ENCODE measurements at places on chromosomes 1 and 21.

- no peak for DNase-seq
These were observed 55.8 kb downstream of the SLC9A1 start for GRCh38 chr1:27099135-27099586.

- no peak for DNase-seq
These were observed at the start of gene RHBG for GRCh38 chr1:156368889-156369684. Gene RHBG (plus strand): TSS chr1:156369211. CDS start chr1:156369250, 39 bp downstream.

DNA sequence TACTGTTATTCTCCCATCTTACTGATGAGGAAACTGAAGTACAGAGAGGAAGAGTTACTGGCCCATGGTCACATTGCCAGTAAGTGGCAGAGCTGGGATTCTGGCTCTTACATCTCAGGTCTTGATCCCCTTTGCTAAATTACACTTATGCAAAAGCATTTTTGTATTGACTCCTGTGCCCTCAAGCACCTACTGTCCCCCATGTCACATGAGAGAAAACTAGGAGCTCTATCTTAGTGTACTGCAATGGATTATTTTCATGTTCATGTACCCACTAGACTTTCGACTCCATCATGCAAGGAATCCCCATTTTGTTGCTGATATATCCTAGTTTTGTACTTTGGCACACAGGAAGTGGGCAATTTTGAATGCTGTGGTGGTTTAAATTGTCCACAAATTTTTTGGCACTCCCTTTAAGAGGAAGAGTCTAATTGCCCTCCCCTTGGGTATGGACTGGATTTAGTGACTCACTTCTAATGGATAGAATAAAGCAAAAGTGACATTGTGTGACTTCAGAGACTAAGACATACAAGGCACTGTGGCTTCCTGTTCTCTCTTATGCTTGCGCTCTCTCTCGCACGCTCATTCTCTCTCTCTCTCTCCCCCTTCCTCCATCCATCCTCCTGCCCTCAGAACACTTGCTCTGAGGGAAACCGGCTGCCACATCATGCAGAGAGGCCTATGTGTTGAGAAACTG is 43.5 kb upstream of the JAK1 start:
- no peak for DNase-seq

DNA sequence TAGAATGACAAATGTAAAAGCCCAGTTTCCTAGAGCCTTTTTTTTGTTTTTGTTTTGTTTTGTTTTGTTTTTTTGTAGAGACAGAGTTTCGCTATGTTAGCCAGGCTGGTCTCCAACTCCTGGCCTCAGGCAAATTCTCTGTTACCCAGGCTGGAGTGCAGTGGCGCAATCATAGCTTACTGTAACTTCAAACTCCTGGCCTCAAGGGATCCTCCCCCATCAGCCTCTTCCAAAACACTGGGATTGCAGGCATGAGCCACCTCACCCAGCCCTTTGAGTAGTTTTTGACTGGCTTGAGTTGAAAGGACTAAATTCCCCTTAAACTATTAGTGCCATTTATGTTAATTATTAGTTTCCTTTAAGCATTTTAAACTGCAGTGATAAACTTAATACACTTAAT is 28.8 kb upstream of the ZBTB18 start:
- DNase-seq, result no peak

- DNase-seq, result no peak
These were observed 3.7 kb downstream of the NES start for GRCh38 chr1:156673387-156674121.

DNA sequence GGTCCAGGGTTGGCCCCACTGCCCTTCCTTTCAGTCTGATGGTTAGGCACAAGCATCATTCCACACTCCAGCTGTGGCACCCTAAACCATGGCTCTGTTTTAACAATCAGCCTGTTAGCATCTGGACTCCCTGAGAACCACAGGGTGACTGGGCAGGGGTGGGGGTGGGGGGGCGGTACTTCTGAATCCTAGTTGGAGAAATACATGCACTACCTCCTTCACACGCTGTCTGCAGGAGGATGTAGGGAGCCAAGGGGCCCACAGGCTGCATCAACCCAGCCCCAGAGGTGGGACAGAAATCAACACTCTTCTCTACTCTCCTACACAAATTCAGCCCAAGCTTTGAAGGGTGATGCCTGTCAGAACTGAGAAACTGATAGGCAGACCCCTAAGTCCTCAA is 23.8 kb downstream of the DDX20 start:
- DNase-seq, result no peak

- DNase-seq, result no peak
These were observed 405.0 kb downstream of the MATN1 start for GRCh38 chr1:30318413-30318812.

DNA sequence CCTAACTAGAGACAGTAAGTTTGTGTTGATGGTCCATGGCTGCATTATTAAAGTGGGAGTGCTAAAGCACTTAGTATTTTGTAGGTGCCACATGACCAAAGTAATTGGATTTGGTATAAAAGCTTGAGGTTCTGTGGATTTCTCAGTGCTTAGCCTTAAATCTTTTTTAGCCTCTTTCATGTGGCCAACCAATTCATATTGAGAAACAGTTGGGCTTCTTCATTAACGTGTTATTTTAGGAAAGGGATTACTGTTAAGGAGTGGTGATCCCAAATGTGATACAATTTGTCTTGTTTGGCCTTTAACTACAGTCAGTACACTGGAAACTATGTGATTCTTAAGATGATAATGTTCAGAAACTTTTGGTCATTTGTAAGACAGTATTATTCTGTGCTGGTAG is 25.5 kb downstream of the MAN1A2 start:
- no peak for DNase-seq

- no peak for DNase-seq
These were observed 2.1 kb downstream of the DYRK1A start for GRCh38 chr21:37368541-37369279.

DNA sequence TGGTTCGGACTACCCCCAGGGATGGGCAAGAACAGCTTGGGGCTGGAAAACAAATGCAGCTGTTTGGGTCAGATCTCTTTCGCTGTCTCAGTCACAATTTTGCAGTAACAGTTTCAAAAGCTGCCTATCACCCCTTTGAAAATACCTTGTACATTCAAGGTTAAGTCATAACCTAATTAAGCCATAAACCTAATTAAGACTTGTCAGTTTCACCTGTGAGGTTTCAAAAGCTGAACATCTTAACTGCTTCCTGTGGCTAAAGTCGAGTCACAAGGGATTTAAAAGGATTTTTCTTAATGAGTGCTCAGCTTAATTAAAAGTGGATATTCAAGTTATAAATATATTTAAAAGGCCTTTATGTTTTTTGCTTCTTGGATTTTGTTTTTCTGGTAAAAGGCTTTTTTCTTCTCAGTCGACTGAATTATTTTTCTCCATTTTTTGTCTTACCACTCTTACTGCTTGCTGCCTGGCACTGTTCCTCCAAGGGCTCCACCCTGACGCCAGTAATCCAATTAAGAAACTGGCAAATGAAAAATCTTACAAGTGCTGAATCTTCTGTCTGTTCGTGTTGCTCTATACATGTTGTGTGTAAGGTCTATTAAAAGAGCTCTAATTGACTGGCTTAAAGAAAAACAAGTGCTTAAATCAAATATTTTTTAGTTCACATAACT is 31.3 kb downstream of the CBR1 start:
- no peak for DNase-seq

- DNase-seq, result no peak
These were observed 190.5 kb downstream of the PTPRU start for GRCh38 chr1:29426701-29427279.

- no peak for DNase-seq
These were observed 23.0 kb downstream of the DNM3 start for GRCh38 chr1:171864308-171864707.

GRCh38 chr1:98963064-98963758 is 41.5 kb downstream of the PLPPR5 start:
- no peak for DNase-seq

GRCh38 chr1:162070094-162070748 is 730 bp downstream of the NOS1AP start:
- DNase-seq, result no peak

DNA sequence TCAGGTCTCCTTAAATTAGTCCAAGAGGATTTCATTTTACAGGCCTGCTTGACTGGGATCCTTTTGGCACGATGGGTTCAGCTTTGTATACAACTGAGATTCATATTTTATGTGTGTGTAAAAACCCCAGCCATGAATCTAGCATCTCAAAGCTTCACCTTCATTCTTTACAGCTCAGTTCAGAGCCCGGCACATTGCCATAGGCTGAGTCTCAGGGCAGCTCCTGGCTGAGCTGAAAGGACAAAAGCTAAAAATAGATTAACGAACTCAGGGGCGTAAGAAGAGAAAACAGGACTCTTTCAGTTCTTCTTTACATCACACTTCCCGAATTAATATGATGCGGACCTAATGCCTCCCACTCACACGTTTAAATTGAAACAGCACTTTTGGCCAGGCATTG is 262.8 kb upstream of the PBX1 start:
- DNase-seq, result no peak

DNA sequence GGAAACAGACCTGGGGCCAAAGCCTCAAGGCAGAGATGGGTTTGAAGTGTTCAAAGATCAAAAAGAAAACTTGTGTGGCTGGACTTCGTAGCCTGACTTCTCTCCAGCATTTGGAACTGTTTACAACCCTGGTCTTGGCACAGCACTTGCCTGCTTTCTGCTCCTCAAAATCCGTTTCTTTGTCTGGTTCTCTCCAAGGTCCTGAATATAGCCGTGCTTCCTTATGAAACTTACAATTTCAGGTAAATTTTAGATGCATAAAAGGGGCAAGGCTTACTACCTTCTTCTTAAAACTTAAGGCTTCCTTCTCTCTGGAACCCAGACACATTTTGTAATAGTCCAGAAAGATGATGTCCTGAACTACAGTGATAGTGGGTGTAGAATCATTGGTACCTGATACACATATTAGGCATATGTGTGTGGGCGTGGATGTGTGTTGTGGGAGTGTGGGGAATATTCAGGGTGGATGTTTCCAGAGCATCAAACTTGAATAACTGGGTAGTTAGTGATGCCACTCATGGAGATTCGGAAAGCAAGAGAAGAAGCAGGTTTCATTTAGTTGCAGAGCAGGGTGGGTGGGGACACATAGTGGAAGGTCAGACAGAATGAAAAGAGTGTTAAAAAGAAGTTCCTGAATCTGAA is 26.4 kb upstream of the FAM78B start:
- DNase-seq, result no peak

- DNase-seq, result no peak
These were observed 10.4 kb downstream of the DDX59 start for GRCh38 chr1:200659269-200659668.

DNA sequence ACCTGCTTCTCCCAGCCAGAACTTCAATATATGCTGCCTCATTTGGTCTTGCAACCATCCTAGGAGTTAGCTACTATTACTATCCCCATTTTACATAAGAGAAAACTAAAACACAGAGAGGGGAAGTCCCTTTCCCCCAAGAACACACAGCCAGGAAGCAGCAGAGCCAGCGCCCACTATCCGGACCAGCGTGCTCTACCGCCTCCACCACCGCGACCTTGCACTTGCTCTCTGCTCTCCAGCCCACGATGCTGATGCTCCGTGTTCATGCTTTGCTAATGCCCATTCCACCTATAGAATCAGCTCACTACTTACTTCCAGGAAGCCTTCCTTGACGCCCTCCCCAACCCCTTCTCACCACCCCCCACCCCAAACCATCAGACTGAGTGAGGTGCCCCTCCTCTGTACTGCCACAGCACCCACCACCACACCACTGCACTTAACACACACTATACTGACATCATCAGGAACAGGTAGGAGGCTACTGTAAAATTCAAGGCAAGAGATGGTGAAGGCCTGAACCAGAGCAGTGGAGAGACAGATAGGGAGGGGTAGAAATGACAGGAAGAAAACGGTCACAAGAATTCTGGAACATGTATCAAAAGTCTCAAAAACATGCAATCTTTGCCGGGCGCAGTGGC is 9.4 kb downstream of the TMEM53 start:
- DNase-seq, result no peak

DNA sequence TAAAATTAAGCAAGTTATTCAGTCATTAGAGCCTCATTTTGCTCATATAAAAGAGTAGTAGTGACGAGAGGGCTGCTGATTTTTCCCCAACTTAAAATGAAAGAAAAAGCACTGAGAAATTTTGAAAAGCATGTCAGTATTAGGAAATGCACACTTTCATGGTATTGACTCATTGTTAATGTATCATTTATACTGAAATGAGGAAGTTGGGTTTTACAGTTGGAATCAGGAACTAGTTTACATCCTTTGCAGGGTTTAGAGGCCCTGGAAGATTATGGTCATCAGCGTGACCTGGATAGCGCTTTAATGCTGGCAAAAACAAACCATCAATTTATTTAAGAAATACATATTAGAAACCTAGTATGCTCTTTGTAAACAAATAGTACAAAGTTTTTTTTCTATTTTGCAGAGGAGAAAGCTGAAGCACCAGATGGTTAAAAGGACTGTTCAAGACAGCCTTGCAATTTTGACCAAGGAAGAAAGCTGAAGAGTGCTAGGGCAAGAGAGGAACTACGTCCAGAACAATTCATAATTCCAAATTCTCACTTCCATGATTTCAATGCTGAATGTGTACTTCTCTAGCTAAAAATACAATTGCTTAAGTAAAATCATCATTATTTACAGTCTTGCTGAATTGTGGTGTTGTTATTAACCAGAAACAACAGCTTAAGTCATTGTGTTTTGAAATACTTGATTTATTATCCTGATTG is 94.8 kb upstream of the SGIP1 start:
- no peak for DNase-seq

GRCh38 chr1:65965112-65965996 is 172.7 kb downstream of the PDE4B start:
- DNase-seq, result no peak

DNA sequence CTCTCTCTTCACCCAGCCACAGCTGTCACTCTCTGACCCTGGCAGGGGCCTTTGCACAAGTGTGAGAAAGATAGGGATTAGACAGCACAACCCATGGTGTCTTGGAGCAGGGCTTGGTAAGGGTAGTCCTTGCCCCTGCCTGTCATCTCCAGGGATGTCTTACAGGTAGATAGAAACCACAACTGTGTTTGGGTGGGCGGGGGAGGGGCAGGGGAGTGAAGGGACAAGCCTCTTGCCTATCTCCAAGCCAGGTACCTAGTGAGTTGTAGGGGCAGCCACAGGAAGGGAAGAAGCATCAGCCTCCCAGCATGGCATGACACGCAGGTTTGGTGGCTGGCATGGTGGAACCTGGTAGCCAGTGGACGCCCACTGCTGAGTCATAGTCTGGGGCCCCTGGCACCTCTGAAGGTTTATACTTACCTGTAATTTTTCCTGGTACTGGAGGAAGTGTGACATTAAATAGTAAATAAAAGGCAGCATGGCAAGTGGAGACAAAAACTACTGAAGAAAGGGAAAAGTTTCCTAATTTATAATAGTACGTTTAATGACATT is 97.5 kb downstream of the CLEC20A start:
- DNase-seq, result no peak

GRCh38 chr1:222843469-222844410 is 28.9 kb downstream of the DISP1 start:
- DNase-seq, result no peak

DNA sequence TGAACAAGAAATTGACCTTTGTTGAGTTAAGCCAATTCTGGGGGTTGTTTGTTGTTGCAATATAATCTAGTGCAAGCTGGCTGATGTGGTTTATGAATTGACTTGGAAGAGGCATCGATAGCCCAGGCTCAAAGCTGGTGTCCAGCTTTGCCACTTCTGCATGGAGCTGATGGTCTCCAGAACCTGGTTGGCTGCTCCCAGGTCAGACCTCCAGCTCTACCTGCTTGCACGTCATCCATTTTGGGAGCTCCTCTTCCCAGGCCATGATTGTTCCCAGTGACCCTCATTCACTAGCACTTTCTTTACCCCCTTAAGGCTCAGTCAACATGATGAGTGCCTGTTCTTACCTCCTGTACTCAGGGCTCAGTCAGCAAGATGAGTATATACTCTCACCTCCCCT is 5.8 kb upstream of the AJAP1 start:
- no peak for DNase-seq

GRCh38 chr1:19495799-19496526 is 10.6 kb upstream of the CAPZB start:
- no peak for DNase-seq
